ENCODE measurements at places on chromosomes 5 and 9.

DNA sequence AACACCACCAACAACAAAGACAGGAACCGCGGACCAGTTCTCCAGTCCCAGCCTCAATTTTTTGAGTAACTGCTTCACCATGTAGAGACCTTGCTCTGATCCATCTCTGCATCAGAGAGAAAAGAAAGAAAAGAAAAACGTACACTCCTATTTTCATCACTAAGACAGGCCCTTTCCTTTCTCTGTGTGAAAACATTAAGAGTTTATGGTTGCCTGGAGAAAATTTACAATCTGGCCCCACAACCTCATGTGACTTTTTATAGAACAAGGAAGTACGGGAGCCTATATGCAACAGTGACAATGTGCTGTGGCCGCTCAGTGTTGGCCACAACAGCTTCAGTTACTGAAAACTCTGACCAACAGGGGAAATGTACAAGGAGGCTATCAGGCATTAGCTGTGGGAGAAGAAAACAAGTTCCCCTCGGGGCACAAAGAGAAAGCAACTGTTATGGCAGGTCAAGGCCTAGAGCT lies 272.9 kb upstream of the PTGER4 start:
- no peak for DNase-seq

DNA sequence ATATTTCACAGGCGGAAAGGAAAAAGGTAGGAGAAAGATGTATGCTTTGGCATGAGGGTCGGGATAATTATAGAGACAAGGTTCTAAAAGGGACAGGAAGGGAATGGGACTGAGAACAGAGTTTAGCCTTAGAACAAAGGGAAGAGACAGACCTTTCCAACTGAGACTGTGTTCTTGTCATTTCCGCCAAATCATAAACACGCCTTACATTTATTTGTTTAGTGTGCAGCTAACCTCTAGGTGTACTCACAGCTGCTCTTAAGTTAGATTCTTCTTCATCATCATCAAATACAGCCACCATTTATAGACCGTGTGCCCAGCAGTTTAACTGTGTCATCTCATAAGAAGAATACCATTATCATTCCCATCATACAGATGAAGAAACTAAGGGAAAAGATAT lies 5.9 kb upstream of the DELE1 start:
- no peak for DNase-seq

DNA sequence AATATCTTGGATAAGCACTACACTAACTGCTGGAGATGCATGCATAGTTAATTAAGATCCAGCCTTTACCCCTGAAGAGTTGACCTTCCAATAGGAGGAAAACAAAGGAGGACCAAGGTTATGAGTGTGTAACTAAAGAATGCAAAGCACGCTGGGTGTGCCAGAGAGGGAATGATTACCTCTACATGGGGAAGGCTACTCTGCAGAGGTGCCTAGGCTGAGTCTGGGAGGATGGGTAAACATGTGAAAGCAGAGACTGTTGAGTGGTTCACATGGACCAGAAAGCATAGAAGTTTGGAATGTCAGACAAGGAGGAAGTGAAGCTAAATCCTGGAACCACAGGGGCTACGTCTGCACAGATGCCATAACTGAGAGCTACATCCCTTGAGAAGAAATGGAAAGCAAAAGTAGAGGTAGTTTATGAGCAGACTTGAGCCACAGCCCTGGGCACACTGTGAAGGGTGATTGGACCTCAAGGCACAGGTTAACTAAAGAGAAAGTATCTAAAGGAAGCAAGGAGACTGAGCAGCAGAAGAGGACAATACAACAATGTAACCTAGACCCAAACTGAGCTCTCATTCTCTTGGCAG lies 176.2 kb downstream of the DENND1A start:
- DNase-seq: no peak

DNA sequence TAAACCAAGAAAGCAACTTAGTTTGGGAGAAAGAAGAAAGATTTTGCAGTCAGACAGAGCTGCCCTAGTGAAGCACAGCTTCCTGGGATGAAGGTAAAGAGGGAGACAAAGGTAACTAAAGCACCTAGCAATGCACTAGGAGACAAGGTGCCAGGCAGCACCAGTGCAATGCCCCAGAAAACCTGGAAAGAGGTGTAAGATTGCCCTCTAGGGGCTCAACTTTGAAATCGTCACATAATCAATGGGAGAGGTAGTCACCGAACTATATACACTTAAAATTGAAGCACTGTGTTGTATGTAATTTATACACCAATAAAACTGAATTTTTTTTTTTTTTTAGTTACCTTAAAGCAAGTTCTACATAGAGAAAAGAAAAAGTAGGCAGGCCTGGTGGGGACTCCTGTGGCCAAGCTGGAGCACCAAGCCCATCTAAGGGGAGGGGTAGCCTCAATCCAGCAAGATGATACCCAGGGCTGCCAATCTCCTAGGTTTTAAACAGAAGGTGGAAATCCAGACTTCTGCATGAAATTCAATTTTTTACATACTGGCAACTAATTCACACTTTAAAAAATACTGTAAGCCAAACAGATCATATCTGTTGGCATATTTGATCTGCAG lies 48.2 kb downstream of the CDK5RAP2 start:
- no peak for DNase-seq

GRCh38 chr9:89375191-89375760 lies 57.0 kb downstream of the SECISBP2 start:
- DNase-seq: no peak

DNA sequence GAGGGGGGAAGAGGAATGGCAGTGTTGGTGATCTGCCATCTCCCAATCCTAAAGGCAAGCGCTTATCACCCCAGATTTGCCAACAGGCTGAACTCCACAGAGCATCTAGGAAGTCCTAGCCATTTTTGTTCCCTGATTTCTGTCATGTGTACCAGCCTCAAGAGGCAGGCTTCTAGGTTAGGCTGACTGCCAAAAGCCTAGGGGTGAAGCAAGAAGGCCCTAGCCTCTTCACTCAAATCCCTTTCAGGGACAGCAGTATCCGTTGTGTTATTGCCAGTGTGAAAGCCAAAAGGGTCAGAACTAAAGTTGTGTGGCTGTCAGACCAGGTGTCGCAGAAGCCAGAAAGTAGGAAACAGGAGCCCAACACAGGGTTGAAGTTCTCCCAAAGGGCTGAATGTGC lies 14.7 kb downstream of the IGIP start:
- DNase-seq: peak; percentile 3

DNA sequence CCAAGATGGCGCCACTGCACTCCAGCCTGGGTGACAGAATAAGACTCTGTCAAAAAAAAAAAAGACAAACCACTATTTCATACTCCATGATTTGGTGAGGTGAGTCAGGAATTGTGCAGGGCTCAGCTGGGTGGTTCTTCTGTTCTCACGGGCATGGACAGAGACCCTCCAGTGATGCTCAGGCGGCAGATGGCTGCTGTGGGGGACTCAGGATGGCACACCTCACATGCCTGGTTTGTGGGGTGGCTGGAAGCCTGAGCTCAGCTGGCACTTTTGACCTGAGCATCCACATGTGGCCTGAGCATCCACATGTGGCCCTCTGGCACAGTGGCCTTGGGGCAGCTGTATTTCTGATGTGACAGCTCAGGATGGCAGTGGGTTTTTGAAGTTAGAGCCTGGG lies 217.2 kb downstream of the IRX2 start:
- DNase-seq: no peak

DNA sequence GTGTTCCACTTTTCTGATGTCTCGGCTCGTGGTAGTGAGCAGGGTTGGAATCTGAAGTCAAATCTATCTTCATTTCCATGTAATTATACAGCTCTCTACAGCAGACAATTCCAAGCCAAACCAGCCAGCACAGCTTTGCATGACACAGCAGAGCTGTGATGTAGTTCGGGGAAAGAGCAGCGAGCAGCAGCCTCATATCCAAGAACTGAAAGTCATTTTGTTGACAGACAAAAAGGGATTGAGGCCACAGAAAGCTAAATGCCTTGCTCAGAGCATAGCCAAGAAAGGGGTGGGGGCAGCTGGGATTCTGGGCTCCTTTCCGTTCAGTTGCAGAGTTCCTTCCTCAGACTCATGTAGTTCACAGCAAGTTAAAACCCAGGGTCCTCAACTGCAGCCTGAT lies 32.1 kb downstream of the LCP2 start:
- DNase-seq: peak; percentile 38

DNA sequence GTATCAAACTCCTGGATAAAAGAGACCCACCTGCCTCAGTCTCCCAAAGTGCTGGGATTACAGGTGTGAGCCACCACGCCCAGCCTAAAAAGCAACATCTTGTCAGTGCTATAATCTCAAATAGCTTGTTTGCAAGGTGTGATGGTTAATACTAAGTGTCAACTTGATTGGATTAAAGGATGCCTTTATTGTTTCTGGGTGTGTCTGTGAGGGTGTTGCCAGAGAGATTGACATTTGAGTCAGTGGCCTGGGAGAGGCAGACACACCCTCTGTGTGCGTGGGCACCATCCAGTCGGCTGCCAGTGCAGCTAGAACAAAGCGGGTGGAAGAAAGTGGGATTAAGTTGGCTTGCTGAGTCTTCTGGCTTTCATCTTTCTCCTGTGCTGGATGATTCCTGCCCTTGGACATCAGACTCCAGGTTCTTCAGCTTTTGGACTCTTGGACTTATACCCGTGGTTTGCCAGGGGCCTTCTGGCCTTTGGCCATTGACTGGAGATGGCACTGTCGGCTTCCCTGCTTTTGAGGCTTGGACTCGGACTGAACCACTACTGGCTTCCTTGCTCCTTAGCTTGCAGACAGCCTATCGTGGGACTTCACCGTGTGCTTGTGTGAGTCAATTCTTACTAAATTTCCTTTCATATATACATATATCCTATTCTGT lies 28.1 kb downstream of the TARS1 start:
- DNase-seq: no peak
